ENCODE measurements at places on chromosomes 6 and 20.

DNA sequence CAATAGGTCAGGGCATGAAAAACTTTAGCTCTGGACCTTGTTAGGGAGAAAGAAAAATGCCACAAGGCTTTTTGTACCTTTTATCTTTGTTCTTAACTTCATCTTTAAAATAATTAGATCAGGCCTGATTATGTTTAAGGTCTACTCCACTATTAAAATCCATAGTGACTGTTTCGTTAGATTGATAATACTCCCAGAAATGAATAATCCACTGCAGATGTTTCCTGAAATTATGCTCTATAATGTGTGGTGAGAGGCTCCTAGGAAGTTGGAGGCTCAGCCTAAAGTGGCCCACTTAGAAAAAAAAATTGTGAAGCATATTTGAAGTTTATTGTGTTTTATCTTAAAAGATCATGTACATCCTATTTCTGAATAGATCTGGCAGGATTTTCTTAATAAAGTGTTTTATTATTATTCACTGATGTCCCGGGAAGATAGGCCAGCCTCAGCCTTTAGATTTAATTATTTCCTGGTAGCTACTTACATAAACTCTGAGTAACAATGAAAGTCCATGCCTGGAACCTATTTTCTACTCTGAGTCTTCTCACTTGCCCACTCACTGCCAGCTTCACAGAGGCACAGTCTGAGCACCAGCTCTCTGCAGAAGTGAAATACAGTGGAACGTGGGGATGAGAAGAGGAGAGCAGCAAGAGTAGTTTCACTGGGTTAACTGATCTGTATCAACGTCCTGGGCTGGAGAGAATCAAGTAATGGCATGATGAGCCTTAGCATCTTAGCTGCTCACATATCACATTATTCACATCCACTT, 126.8 kb upstream of the TMEM170B start:
- DNase-seq, result no peak

DNA sequence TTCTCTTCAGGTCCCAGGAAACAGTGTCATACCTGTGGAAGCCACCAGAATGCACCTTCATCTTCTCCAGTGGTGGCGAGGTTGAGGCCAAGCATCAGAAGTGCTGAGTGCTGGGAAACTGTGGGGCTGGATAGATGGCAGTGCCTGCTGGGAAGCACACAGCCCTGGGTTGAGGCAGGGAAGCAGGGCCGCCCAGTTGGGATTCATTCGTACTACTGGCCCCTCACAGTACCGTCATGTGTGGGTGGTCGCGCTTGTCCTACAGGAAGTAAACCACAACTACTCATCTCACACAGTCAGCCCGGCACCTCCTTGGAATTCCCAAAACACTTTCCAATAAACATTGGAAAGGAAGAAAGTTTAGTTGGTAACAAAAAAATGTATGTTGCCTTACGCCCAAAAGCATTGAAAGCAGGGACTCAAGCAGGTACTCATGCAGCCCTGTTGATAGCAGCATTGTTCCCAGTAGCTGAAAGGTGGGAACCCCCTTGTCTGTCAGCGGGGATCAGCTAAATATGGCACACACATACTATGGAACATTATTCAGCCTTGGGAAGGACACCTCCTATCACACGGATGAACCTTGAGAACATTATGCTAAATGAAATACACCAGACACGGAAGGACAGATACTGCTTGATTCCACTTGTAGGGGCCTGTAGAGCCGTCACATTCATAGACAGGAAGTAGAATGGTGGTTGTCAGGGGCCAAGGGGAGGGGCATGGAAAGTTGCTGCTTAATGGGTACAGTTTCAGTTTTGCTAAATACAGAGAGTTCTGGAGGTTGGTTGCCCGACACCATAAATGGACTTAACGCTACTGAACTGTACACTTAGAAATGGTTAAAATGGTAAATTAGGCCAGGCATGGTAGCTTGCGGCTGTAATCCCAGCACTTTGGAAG, 162.7 kb downstream of the MTHFD1L start:
- no peak for DNase-seq

- no peak for DNase-seq
Observed at GRCh38 chr6:42769051-42769450, 12.8 kb upstream of the BICRAL start.

DNA sequence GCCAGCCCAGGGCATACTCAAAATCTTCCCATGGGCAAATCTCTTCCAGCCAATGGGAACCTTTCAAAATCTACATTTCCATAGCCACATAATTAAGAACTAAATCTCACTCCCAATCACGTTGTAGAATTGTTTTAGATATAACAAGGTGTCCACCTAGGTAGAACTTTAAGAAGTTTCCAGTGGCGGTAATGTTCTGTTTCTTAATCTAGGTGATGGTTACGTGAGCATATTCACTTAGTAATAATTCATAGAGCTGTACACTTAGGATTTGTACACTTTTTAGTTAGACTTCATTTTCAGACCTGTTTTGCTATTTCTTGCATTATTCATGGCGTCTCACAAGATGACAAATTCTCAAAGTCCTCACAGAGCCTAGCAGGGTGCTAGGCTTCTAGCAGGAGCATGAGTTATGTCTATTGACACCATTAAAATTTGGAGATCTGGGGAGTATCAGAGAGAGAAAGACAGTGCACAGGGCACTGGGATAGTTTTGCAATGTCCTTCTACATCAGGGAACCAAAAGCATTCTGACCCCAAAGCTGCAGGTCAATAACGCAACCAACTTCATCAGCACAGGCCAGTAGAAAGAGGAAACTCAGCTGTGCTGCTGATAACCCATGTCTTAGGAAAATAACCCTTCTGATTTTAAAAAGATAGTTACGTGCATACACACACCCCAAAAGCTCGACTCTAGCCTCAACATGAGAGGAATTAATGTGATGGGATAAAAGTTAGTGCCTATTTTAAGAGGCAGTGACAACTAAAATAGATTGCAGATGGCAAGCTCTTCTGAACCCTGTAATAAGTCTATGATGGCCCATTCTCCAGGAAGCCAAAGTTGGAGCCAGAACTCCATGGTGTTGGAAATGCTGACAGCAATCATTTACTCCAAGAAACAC, 518.1 kb upstream of the JARID2 start:
- DNase-seq, result peak; percentile 77

DNA sequence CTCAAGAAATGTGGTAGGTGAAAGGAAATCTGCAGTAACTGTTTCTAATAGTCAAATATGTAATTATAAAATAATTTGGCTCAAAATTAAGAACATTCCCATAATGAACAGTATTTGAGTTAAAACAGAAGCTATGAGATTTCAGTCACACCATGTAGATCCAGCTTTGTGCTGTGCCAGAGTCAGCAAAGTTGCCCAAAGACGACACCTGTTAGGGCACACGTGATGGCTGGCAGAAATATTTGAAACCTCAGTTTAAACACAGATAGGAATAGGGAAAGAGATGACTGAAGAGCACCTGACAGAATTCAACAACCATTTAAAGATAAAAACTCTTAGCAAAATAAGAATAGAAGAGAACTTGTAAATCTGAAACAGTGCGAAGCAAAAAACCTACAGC, 129.3 kb downstream of the CD83 start:
- no peak for DNase-seq

- DNase-seq, result no peak
Observed at GRCh38 chr20:53711333-53712211, 117.9 kb upstream of the ZNF217 start.

GRCh38 chr20:39039261-39039660, 77.1 kb downstream of the DHX35 start:
- DNase-seq, result no peak

GRCh38 chr6:37807656-37808055, 11.9 kb upstream of the ZFAND3 start:
- no peak for DNase-seq

DNA sequence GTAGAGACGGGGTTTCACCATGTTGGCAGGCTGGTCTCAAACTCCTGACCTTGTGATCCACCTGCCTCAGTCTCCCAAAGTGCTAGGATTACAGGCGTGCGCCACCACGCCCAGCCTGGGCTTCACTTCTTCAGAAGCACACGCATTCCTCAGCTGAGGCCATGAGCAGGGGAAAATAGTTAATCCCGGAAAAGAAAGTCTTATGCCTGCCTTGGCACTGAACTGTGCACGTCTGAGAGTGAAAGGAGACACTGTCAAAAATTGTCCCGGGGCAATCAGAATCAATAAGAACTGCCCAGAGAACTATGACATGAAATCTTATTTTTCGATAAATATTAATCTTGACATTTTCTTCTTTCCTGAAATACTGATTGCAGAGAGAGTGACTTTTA, 2.8 kb downstream of the BTN2A2 start:
- no peak for DNase-seq

GRCh38 chr20:54345821-54346220, 129.6 kb upstream of the DOK5 start:
- no peak for DNase-seq

DNA sequence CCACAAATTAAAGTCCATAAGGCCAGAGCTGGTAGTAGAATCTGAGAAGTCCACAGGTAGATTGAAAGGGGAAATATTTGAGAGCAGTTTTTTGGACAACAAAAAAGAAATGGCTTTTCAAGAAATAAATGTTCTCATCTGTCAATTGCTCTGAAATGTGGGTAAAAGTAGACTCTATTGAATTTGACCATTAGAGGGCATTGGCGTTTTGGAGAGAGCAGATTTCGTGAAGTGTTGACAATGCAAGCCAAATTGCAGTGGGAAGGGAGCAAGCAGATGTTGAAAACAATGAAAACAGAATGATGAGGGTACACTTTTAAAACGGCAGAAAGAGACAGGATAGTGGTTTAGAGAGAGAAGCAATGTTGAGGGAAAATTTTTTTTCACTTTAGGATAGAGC, 149.1 kb upstream of the FAM83B start:
- DNase-seq, result no peak

DNA sequence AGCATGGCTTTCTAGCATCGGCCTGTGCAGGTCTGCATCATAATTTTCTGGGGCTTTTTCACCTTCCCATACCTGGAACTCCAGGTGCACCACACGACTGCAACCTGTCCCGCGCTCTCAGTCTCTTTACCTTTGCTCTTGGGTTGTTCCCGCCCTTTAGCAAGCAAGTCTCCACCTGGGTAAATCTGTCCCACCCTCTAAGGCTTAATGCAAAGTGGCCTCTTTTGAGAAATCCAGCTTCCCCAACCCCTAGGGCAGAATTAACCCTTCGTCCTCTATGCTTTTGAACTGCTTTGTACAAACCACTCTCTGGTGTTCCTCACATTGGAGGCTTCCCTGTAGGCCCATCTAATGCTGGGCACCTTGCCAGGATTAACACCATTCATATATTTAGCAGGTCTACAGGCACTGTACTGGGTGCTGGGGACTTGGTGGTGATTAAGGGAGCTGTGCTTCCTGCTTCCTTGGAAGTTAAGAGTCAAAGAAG, 2.8 kb downstream of the ITPR3 start:
- DNase-seq, result no peak

DNA sequence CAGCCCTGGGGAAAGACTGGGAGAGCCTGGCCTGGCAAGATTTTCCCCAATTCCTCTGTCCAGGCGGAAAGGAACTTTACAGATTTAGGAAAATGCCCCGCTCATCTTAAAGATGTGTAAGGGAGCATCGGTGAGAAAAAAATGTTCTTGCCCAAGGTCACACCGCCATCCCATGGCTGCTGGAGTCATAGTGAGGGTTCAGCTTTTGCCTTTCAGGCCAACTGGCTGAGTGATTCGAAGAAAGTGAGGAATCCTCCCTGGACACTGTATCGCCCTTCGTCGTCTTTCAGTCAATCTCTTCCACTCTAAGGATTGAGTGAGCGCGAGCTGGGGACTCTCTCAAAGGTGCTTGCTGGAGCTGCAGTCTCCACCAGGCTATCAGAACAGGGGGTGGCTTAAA, 1.4 kb downstream of the WFDC2 start:
- no peak for DNase-seq

- DNase-seq, result no peak
Observed at GRCh38 chr6:150620244-150620643, 20.6 kb downstream of the PLEKHG1 start.

GRCh38 chr6:45045253-45045601, 282.9 kb upstream of the RUNX2 start:
- no peak for DNase-seq

- no peak for DNase-seq
Observed at GRCh38 chr6:15872241-15873103, 209.6 kb upstream of the DTNBP1 start.

GRCh38 chr20:63955281-63955826, 862 bp downstream of the UCKL1 start:
- DNase-seq, result peak; percentile 3

- DNase-seq, result no peak
Observed at GRCh38 chr6:122736163-122736562, 43.4 kb upstream of the FABP7 start.

- DNase-seq, result no peak
Observed at GRCh38 chr20:15199698-15200097, 862.3 kb upstream of the FLRT3 start.

- no peak for DNase-seq
Observed at GRCh38 chr6:26388014-26388413, 5.1 kb downstream of the BTN2A2 start.

GRCh38 chr6:84539122-84539856, 225.1 kb downstream of the TBX18 start:
- no peak for DNase-seq

- no peak for DNase-seq
Observed at GRCh38 chr20:49833483-49833882, 20.9 kb downstream of the SLC9A8 start.
